Left hindlimb (tissue), 1 donor: ENCODE measurements at places on chromosomes 5 and 9.

DNA sequence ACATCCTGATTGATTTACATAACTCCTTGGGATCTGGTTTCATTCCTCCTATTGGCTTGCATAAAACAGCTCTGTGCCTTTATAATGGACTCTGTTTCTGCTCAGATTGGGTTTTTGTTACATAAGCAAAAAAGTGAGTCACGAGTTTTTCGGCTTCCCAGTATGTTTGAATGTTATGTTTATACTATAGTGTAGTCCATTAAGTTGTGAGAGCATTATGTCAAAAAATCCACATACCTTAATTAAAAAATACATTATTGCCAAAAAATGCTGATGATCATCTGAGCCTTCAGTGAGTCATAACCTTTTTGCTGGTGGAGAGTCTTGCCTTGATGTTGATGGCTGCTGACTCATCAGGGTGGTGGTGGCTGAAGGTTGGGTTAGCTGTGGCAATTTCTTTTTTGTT, 144.6 kb downstream of the CCDC171 start:
- no peak for DNase-seq

GRCh38 chr5:3394891-3395599, 200.6 kb upstream of the IRX1 start:
- DNase-seq = no peak

DNA sequence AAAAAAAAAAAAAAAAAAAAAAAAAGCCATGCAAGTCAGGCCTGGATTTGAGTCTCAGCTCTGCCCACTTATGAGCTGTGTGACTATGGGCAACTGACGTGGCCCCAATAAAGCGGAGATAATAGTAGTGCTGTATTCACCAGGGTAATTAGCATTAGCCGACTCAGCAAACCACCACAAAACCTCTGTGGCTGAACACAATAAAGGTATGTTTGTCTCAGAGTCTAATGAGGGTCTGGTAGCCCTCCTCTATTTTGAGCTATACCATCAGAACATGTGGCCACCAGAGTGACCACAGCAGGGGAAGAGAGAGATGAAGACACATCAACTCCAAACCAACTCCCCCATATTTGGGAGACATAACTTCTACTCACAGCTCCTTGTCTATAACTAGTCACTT, 15.9 kb downstream of the SWI5 start:
- no peak for DNase-seq

DNA sequence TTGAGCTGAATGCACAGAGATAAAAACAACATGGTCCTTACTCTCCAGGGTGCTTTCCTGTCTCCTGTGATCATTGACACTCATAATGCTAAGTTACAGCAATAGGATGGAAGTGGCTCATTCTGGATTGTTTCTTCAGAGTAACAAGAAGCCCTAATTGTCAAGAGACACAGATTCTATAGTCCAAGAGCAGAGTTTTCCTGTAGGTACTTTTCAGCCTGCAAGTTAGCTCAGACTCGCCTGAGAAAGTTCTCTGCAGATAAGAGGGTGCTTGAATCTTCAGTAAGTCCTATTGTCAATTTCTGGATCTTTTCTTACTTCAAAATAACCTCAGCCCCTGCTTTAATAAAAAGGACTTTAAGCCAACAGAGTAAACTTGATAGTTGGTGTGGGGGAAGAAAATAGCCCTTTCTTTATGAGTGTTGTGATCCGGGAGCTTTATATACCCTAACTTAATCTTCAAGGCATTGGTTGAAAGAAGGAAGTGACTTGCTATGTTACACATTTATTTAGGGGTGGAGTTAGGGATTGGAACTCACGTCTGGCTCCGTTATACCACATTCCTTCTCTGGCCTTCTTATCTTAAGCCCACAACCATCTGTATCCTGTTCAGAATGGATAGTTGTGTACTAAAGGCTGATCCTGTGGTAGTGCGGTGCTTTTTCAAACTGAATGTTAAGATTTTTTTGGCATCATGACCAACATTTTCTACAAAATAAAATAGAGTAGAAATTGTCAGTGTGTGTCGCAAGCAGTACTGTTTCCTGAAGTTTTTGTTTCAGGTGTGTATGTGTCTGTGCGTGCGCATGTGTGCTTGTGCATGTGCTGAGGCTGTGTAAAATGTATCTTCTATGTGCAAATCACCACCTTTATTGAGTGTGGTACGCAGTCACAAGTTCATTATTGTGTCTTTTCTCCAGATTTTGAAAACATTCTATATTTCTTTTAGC, 173.9 kb downstream of the WDR70 start:
- no peak for DNase-seq

GRCh38 chr9:87572719-87573118, 75.1 kb downstream of the DAPK1 start:
- DNase-seq = no peak

DNA sequence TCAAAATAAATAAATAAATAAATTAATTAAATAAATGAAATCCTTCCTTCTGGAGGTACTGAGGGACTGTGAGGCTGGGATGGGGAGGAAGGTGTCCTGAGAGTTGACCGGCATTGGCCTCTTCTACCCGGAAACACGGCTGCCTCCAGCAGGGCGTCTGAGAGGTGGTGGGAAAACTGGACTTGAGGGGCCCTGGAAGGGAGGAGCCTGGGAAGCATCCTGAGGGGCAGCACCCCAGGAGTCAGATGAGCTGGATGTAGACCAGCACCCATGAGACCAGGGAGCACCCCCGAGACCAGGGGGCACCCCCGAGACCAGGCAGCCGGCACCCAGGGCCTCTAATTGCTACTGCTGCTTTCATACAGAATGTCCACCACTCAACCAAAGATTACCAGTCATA, 8.8 kb upstream of the NSMF start:
- no peak for DNase-seq
